ENCODE measurements at places on chromosomes 1 and 21. TPM values are rescaled to one million over a fixed set of nuclear protein-coding genes. Genes with fewer than 3 reads are reported as not detected.

SDCCAG8 gene
- 71.9 TPM for total RNA-seq

DNA sequence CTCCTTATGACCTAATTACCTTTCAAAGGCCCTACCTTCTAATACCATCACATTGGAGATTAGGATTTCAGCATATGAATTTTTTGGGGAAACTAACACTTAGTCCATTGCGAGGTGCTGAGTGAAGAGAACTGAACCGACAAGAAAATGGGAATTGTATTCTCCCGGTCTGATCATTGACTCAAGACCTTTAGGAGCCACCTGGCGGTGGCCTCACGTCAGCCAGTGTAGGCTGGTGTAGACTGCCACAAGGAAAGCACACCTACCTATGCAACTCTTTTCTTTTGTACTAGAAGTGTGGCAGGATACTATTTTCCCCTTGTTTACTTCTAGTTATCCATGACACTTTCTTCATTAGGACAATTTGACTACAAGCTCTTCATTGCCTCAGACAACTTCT lies 333.5 kb upstream of the B3GALT2 start:
- no peak overlapping the region for H3K27ac ChIP-seq
- H3K27me3 ChIP-seq: no peaks in the 10 kb centered on the region
- H3K36me3 ChIP-seq: no peaks in the 10 kb centered on the region
- H3K4me3 ChIP-seq: no peak overlapping the region

DNA sequence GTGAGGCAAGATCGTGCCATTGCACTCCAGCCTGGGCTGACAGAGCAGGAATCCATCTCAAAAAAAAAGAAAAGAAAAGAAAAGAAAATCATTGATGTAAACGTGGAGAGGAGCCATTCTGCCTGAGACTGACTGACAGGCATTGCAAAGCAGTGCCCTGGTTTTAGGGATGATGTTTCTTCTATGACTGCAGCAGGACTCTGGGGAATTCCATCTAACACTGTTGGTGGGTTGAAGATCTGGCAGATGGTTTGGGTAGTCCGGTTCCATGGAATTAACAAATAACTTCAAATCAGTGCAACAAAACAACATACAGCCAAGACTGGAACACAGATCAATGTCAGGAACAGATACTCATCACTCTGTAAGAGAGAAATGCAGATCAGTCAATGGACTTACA lies 17.8 kb upstream of the LAMC2 start:
- H3K27ac ChIP-seq: no peak overlapping the region
- H3K4me1 ChIP-seq: no peaks in the 10 kb centered on the region
- no peak overlapping the region for H3K4me3 ChIP-seq

DNA sequence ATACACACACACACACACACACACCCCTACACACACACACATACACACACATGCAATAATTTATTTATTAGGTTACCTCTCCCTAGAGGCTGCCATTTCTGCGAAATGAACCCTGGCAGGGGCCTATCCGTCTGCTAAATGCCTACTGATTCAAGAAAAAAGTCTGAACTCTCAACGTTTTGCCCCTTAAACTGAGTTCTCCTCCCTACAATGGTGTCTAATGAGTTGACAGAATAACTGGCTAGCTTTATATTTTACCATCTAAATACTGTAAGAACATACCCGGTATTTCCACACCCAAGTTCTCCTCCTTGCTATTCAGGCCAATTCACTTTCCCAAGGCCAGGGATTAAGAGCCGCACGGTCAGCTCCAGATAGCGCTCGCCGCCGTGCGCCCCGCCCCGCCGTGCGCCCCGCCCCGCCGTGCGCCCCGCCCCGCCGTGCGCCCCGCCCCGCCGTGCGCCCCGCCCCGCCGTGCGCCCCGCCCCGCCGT lies 339 bp upstream of the RNPC3 start:
- H3K36me3 ChIP-seq: peaks cover 18% of the 10 kb centered on the region
- DNase-seq: no peak
- peaks cover 20% of the 10 kb centered on the region for H3K4me1 ChIP-seq
- H3K4me3 ChIP-seq: peak overlapping the region; percentile 40
- H3K27me3 ChIP-seq: no peaks in the 10 kb centered on the region

DNA sequence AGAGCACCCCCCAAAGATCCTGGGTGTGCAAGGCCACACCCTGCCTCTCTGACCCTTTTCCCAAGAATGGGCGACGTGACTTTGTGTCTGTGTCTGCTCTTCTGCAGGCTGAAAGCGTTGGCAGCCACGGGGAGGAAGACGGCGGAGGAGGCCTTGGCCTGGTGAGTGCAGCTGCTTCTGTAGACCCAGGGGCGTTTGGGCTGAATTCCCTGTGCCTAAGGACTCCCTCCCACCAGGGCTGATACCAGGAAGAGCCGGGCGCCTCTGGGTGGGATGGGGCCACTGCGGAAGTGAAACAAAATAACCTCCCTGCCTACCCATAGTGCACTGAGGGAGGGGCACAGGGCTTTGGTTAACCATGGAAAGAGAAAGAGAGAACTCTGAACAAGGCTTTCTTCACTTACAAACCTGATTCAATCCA lies 2.5 kb downstream of the UBASH3A start:
- no peaks in the 10 kb centered on the region for H3K4me1 ChIP-seq
- no peaks in the 10 kb centered on the region for H3K36me3 ChIP-seq
- peak overlapping the region; percentile 34 for H3K4me3 ChIP-seq
- peak; percentile 39 for DNase-seq
- H3K27me3 ChIP-seq: no peaks in the 10 kb centered on the region

- H3K36me3 ChIP-seq: no peaks in the 10 kb centered on the region
- no peak overlapping the region for H3K4me3 ChIP-seq
- no peaks in the 10 kb centered on the region for H3K4me1 ChIP-seq
- no peak for DNase-seq
Observed at GRCh38 chr1:159705251-159705903, 9.0 kb downstream of the CRP start.

GRCh38 chr1:245195398-245195797 lies 40.6 kb downstream of the KIF26B start:
- H3K27ac ChIP-seq: no peak overlapping the region
- H3K36me3 ChIP-seq: no peaks in the 10 kb centered on the region
- DNase-seq: no peak
- no peak overlapping the region for H3K4me3 ChIP-seq
- H3K4me1 ChIP-seq: peaks cover 3% of the 10 kb centered on the region
- no peaks in the 10 kb centered on the region for H3K27me3 ChIP-seq

DNA sequence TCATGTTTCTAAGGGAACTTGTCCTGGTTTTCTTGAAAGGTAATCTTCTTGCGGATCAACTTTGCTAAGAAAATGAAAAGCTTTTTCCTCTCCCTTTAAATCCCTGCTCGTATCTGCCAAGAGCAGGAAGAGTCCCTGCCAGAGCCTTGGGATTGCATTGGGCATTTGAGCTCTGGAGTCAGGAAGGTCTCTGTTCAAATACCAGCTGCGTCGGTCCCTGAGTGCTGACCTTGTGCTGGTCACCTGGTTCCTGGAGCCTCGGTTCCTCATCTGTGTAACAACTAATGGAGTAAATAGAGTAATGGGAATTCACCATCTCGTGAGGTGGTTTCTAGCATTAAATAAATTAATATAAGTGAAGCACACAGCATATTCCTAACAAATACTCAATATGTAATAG lies 274.6 kb upstream of the TMEM51 start:
- H3K36me3 ChIP-seq: no peaks in the 10 kb centered on the region
- no peak overlapping the region for H3K4me3 ChIP-seq
- DNase-seq: no peak
- H3K27ac ChIP-seq: no peak overlapping the region

GRCh38 chr1:193259636-193260035 lies 73.2 kb upstream of the B3GALT2 start:
- H3K27me3 ChIP-seq: no peaks in the 10 kb centered on the region
- H3K27ac ChIP-seq: no peak overlapping the region
- DNase-seq: no peak

DNA sequence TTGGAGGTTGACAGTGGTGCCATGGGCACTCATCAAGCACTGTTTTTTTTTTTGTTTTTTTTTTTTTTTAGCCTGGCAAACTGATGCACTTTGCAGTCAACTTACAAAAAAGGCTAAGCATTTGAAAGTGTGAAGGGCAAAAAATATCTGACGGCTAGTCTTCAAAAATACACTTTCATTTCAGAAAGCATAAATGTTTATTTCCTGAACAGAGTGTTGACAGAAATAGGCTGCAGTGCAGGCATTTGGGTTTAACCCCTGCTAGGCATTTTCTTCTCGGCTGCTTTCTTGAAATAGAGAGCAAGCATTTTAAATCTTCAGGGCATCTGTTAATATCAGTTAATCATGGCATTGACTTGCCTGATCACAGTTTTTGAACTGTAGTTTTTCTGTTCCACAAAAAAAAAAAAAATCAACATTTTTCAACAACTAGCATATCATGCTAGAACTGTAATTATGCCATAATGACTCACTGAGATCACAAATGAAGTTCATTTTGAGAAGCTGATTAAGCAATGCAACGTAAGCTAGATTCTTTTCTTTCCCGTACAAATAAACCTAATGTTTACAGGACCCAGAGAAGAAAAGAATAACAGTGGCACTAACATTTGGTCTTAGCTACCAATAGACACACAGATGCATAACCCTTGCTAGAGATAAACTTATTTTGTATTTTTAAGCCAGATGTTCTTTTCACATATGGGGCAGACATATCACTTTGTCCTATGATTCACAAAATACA lies 100.4 kb upstream of the USH2A start:
- H3K27ac ChIP-seq: no peak overlapping the region
- no peak for DNase-seq
- H3K36me3 ChIP-seq: no peaks in the 10 kb centered on the region
- H3K4me1 ChIP-seq: no peaks in the 10 kb centered on the region
- no peaks in the 10 kb centered on the region for H3K27me3 ChIP-seq
- H3K4me3 ChIP-seq: no peak overlapping the region

GRCh38 chr21:42093991-42094421 lies 22.9 kb downstream of the UMODL1 start:
- peaks cover 8% of the 10 kb centered on the region for H3K27me3 ChIP-seq
- H3K27ac ChIP-seq: no peak overlapping the region
- H3K4me1 ChIP-seq: peaks cover 13% of the 10 kb centered on the region
- no peak for DNase-seq

DNA sequence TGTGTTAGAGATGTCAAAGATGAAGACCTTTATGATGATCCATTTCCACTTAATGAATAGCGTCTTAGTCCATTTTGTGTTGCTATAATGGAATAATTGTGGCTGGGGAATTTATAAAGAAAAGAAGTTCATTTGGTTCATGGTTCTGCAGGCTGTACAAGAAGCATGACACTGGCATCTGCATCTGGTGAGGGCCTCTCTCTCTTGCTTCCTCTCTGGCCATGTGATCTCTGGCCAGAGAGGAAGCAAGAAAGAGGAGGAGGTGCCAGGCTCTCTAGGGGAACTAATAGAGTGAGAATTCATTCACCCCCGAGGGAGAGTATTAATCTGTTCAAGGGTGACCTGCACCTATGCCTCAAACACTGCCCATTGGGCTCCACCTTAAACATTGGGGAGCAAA lies 242.8 kb downstream of the DISC1 start:
- no peak overlapping the region for H3K4me3 ChIP-seq
- H3K4me1 ChIP-seq: peaks cover 11% of the 10 kb centered on the region
- DNase-seq: no peak
- no peak overlapping the region for H3K27ac ChIP-seq
- no peaks in the 10 kb centered on the region for H3K27me3 ChIP-seq
- no peaks in the 10 kb centered on the region for H3K36me3 ChIP-seq

- H3K27me3 ChIP-seq: no peaks in the 10 kb centered on the region
- DNase-seq: no peak
- H3K4me1 ChIP-seq: peaks cover 18% of the 10 kb centered on the region
- no peak overlapping the region for H3K27ac ChIP-seq
- no peaks in the 10 kb centered on the region for H3K36me3 ChIP-seq
- no peak overlapping the region for H3K4me3 ChIP-seq
Observed at GRCh38 chr1:108595507-108595906, 35.6 kb downstream of the EEIG2 start.

- no peaks in the 10 kb centered on the region for H3K36me3 ChIP-seq
- H3K27me3 ChIP-seq: no peaks in the 10 kb centered on the region
- H3K27ac ChIP-seq: peak overlapping the region; percentile 78
- DNase-seq: no peak
Observed at GRCh38 chr1:86429835-86430234, 5.9 kb downstream of the CLCA2 start.
